ENCODE measurements at places on chromosomes 16 and 17.

DNA sequence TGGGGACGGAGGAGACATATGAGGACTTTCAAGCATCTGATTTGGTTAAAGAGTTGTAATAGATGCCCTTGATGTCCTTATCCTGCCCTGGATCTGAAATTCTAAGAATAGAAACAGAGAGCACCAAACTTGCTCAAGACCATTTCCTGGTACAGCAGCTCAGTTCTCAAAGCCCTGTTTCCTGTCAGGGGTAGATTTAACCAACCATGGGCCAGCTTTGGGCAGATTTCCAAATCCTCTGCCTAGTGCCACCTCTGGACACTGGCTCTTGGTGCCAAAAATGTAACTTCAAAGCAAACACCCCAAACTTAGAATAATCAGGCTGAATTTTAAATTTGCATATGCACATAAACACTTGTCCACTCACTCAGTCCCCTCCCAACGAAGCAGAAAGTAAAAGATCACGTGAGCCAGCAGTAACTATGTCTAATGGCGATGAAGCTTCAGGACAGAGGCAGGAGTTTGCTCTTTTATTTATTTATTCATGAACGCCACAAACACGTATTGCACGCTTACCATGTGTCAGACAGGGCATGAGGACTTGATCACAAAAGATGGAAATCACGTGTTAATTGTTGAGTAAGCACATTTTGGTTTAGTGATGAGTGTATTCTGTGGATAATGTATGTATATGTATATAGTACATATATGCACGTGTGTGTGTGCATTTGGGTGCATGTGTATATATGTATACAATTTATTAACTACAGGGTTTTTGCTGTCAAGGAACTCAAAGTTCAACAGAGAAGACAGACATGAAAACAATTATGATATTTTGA, 23.1 kb upstream of the SDK2 start:
- no peak for DNase-seq

- no peak for DNase-seq
These were observed 4.0 kb downstream of the TMEM170A start for GRCh38 chr16:75460446-75460845.

DNA sequence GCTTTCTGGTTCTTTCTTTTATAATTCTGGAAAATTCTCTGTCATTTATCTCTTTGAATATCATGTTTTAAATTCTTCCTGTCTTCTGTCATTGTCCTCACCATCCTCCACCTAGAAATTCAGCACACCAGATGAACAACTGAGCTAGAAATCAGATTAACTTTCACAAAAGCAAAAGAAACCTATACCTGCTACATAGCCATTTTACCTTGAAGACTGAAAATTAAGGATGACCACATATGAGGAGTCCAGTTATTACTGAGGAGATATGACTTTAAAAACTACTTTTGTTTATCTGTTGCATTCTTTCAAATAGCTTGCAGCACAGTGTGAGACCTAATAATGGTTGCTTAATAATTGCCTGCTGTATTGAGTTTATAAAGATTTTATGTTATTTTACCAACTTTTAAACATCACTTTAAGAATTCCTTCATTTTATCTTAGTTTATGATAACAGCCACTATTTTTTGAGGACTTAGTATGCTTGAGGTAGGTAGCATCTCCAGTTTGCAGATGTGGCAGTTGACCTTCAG, 104.3 kb downstream of the BCAS3 start:
- no peak for DNase-seq

DNA sequence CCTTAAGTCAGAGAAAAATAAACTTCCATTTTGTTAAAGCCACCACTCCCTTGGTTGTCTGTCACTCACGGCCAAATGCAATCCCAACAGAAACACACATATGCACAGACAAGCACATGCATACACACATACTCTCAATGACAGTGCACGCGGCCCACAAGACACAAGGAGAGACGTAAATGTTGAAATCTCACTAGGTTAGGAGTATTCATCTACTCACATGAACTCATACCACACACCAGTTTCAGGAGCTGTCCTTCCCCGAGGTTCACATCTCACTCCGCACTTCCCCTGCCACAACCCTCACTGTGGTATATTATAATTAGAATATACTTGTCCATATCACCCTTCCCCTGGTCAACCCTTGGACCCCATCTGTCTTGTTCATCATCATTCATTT, 30.5 kb upstream of the CRYBA1 start:
- DNase-seq: no peak

DNA sequence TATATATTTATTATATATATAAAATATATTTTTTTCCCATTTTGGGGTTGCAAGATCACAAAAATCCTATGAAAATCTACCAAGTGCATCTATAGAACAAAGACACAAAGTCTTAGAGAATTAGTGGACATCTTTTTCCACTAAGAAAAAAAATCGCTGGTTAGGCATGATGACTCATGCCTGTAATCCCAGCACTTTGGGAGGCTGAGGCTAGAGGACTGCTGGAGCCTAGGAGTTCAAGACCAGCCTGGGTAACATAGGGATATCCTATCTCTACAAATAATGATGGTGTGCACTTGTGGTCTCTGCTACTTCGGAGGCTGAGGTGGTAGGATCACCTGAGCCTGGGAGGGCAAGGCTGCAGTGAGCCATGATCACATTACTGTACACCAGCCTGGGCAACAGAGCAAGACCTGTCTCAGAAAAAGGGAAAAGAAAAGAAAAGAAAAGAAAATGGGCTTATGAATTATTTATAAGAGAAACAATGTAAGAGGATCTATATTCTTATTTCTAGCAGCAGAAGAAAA, 185.1 kb upstream of the PSMD7 start:
- DNase-seq: no peak

- no peak for DNase-seq
These were observed 24.6 kb upstream of the ZFP90 start for GRCh38 chr16:68514511-68514910.

GRCh38 chr17:50471009-50471905, 2.6 kb upstream of the CHAD start:
- DNase-seq: no peak

GRCh38 chr17:68972119-68972704, 17.0 kb upstream of the ABCA8 start:
- DNase-seq: no peak

GRCh38 chr17:42521666-42522262, 14.3 kb upstream of the NAGLU start:
- DNase-seq: no peak

DNA sequence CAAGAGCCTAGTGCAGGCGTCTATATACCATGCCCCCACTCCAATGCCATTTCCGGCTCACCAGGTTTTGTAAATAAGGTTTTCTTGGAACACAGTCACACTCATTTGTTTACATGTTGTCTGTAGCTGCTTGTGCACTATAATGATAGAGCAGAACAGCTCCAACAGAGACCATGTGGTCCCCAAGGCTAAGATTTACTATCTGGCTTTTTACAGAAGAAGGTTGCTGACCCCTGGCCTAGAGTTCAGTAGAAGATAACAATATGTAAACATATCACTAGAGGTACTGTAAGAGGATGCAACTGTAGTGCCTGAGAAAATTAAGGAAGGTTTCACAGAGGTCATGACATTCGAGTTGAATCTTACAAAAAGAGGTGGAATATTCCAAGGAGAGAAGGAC, 66.3 kb downstream of the CACNG1 start:
- no peak for DNase-seq

DNA sequence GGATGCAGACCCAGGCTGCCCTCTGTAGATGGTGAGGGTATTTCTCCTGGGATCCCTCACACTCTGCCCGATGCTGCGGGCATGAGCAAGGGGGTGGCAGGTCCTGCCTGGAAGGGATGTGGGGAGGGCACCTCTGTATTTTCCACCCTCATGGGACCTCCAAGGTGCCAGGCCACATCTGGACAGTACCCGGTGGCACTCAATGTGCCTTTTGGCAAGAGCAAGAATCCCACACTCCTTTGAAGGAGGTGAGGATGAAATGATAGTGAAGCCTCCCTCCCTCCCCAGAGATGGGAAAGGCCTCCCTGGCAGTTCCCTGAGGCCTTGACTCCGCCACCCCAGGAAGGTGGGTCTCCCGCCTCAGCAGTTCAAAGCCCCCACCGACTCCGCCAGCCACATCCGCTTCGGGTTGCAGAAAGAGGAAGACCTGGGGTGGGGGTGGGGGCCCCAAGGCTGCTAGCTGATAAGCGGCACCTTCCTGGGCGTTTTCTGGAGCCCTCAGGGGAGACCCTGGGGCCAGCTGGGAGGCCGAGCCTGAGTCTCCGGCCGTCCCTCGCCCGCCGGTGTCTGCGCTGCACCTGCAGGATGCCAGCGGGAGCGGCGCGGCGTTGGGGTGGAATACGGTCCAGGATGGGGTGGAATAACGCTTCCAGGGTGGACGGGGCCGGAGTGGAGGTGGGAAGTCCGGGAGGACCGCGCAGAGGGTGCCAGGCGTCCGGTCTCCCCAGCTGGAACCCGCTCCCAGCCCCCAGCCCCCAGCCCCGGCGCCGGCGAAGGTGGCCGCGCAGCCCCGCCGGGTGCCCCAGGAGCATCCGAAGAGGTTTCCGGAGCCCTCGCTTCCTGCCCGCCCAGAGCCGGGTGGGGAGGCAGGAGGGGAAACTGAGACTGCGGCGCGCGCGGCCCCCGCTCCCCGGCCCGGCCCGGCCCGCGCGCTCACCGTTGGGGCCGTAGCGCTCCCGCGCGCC, 718 bp downstream of the ATP2A3 start:
- peak; percentile 42 for DNase-seq

DNA sequence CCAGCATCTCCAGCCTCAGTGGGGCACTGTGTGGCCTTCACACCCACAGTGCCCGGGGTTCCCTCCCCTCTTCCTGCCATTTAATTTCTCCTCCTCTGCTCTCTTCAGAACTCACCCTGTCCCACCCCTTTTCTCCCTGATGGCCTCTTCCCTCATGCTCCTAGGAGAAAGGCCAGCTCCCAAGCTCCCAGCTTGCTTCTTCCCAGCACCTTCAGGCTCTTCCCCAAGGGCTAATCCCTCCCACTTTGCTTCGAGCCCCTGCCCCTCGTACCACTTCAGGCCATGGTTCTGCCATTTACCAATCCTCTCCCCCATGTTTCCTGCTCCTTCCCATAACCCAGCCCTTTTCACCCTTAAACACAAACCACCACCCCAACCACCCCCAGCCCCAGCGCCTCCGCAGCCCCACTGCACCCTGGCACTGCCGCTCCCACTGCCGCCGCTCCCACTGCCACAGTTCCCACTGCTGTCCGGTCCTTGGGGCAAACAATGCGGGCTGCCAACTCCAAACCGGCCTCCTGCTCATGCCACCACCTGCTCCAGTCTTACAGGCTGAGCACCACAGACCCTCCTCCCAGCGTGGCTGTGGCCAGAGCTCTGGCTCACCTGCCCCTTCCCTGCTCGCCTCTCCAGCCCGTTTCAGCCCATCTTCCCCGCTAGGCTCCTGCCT, 28.6 kb downstream of the ADAM11 start:
- no peak for DNase-seq

DNA sequence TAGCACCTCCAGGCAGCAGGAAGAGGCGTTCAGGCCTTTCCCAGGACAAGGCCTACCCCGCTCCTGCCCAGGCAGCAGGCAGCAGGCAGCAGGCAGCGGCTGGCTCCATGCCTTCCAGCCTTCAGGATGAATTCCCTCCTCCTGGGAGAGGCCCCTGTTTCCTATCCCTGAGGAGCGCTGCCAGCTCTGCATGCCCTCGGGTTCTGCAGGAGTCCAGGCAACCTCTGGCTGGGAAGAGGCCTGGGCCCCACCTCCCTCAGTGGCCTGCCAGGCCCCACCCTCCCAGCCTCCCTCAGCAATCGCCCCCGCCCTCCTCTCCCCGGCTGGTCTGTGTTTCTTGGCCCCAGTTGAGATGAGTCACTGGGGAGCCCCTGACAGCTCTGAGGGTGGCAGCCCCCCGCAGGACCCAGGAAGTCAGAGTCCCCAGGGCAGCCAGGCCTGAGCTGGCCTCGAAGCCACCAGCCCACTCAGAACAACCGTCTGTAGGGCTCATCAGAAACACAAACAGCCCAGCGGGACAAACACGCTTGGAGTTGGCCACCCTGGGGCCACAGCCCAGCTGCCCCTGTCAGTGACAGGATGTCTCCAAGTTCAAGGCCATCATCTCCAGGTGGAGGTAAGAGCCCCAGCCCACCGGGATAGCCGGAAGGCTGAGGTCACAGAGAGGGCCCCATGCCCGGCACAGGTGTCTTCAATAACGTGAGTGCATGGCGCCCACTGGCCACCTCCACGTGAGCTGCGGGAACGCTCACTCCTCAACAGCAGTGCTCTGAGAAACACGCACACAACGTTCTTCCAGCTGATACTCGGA, 39.5 kb upstream of the CIBAR2 start:
- DNase-seq: no peak

GRCh38 chr17:67420994-67421393, 43.9 kb downstream of the PITPNC1 start:
- no peak for DNase-seq

DNA sequence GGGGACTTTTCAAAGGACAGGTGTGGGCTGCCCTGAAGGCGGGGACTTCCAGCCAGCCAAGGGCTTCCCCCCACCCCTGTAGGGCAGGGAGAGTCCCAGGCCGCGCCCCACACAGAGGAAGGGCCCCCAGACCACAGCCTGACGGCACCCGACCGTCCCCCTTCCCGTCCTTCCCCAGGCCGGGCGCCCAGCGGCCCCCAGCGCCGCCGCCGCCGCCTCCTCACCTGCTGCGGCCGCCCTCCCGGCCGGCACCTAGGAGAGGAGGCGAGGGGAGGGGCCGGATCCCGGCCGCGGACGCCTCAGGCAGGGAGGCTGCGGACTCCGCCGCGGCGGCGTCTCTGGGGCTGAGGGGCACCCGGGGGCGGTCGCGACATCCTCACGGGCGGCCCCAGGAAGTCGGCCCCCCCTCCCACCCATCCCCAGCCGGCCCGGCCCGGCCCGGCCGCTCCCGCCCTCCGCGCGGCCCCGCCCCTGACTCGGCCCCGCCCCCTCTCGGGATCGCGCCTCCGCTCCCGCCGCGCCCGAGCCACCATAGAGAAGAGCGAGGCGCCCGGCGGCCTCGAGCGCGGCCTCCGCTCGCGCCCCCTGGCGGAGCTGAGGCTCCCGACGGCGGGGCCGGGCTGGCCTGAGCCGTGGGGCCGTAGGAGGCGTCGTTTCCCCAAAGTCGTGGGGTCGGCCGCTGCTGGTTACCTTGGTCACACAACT, 25.5 kb upstream of the RFFL start:
- DNase-seq: peak; percentile 56

DNA sequence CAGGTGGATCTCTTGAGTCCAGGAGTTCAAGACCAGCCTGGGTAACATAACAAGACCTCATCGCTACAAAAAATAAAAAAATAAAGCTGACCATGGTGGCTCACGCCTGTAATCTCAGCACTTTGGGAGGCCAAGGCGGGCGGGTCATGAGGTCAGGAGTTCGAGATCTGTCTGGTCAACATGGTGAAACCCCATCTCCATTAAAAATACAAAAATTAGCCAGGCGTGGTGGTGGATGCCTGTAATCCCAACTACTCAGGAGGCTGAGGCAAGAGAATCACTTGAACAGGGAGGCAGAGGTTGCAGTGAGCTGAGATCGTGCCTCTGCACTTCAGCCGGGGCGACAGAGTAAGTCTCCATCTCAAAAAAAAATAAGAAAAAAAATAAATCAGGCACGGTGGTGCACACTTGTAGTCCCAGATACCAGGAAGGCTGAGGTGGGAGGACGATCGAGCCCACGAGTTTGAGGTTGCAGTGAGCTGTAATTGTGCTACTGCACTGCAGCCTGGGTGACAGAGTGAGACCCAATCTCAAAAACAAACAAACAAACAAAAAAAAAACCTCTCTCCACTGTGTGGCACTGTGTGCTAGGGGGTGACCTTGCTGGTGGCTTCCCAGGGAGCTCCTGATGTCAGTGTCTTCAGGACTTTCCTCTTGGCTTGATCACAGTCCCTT, 19.8 kb upstream of the MAPK3 start:
- DNase-seq: no peak

GRCh38 chr17:31581491-31581890, 190.0 kb downstream of the RAB11FIP4 start:
- DNase-seq: no peak

- no peak for DNase-seq
These were observed 488.9 kb downstream of the CDH13 start for GRCh38 chr16:83115491-83116232.
